ENCODE measurements at places on chromosomes 5 and 9. TPM values are rescaled to one million over a fixed set of nuclear protein-coding genes. Genes with fewer than 3 reads are reported as not detected.

NIPSNAP3A gene
- total RNA-seq: 34.5 TPM

NCS1 gene
- total RNA-seq: 57.9 TPM

TNFSF8 gene
- not detected for total RNA-seq

NRARP gene
- total RNA-seq: 1.8 TPM

HMHB1 gene
- not detected for total RNA-seq

OR1J2 gene
- total RNA-seq: not detected

LHX2 gene
- not detected for total RNA-seq

ARL14EPL gene
- total RNA-seq: not detected

SHISAL2B gene
- total RNA-seq: not detected

IFNE gene
- 0.52 TPM for total RNA-seq

CCNJL gene
- total RNA-seq: 4.4 TPM

PAIP1 gene
- 85.8 TPM for total RNA-seq

MSX2 gene
- total RNA-seq: 3.7 TPM

HAND1 gene
- total RNA-seq: not detected

CHSY3 gene
- total RNA-seq: 3.7 TPM

C7 gene
- total RNA-seq: 3.1 TPM

TMCO6 gene
- 50.5 TPM for total RNA-seq

SPINK13 gene
- total RNA-seq: not detected

MOCS2 gene
- total RNA-seq: 35.3 TPM

LIFR gene
- 64.1 TPM for total RNA-seq

ECSCR gene
- 0.80 TPM for total RNA-seq

CAMK2A gene
- total RNA-seq: 0.80 TPM

CDX1 gene
- not detected for total RNA-seq

CCNI2 gene
- under 0.01 TPM for total RNA-seq

ABO gene
- not detected for total RNA-seq

TMC1 gene
- total RNA-seq: not detected

SLC6A3 gene
- total RNA-seq: not detected

MEIKIN gene
- not detected for total RNA-seq

DMRT3 gene
- not detected for total RNA-seq

FSTL4 gene
- total RNA-seq: 0.26 TPM

ORM2 gene
- total RNA-seq: not detected

DAB2 gene
- total RNA-seq: 23.0 TPM

ROR2 gene
- 79.0 TPM for total RNA-seq

PDLIM7 gene
- 216 TPM for total RNA-seq

LRRC26 gene
- not detected for total RNA-seq

CTXN3 gene
- not detected for total RNA-seq

BARHL1 gene
- total RNA-seq: not detected

OSTF1 gene
- 28.4 TPM for total RNA-seq

GRM6 gene
- not detected for total RNA-seq

SLCO4C1 gene
- total RNA-seq: 0.16 TPM

GFPT2 gene
- 25.4 TPM for total RNA-seq

DNAH5 gene
- total RNA-seq: 1.7 TPM

ENTREP1 gene
- not detected for total RNA-seq

ADRB2 gene
- 0.65 TPM for total RNA-seq

SFXN1 gene
- total RNA-seq: 68.3 TPM

TRIM7 gene
- total RNA-seq: 3.8 TPM

FGF18 gene
- total RNA-seq: not detected

OBP2B gene
- total RNA-seq: not detected

UBQLN1 gene
- 78.6 TPM for total RNA-seq

NXNL2 gene
- not detected for total RNA-seq

RNF180 gene
- total RNA-seq: 2.6 TPM

DNM1 gene
- total RNA-seq: 23.2 TPM

Measured in epithelial cell of alveolus of lung (primary cell).